ENCODE measurements at places on chromosomes 7 and 10.
A peak's percentile ranks its signal among the peaks of the same experiment; 100 is the strongest.

- no peak for DNase-seq
These were observed 108.9 kb upstream of the FAM20C start for GRCh38 chr7:83441-83840.

- no peak for DNase-seq
These were observed 14.9 kb downstream of the DLG5 start for GRCh38 chr10:77911535-77912123.

GRCh38 chr10:78351283-78351682, 317.6 kb downstream of the RPS24 start:
- no peak for DNase-seq

DNA sequence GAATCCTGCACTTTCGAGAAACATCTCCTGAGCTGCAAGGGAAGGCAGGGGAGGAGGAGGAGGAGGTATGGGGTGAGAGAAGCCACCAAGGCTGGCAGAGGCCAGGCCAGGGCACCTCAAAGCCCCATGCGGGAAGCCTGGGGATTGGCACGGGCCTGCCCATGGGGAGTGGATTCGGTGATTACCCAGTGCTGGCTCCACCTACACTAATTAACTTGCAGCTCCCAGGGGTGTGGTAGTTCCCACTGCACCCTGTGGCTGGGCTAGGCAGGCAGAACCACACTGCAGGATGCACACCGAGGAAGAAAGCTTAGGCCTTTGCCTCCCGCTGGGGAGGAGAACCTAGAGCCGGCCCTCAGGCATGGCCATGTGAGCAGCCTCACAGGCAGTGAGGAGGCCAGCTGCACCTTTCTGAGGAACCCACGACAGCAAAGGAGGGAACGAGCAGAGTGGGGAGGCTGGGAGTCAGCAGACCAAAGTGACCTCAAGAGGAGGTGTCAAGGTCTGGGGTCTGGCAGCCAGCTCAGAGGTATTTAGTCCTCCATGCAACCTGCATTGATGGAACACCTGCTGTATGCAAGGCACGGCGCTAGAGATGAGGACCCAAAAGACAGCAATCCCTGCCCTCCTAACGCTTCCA, 27.2 kb downstream of the GRID1 start:
- no peak for DNase-seq

DNA sequence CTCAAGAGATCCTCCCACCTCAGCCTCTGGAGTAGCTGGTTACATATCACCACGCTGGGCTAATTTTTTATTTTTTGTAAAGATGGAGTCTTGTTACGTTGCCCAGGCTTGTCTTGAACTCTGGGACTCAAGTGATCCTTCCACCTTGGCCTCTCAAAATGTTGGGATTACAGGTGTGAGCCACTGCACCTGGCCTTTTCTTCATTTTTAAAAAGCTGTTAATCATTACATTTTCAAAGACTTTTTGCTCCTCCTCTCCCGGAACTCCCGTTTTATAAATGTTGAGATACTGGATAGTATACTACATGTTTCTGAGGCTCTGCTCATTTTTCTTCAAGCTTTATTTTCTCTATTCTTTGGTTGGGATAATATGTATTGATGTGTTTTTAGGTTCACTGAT, 16.4 kb downstream of the AOAH start:
- no peak for DNase-seq

GRCh38 chr7:36851382-36851781, 127.1 kb upstream of the AOAH start:
- DNase-seq, result no peak

DNA sequence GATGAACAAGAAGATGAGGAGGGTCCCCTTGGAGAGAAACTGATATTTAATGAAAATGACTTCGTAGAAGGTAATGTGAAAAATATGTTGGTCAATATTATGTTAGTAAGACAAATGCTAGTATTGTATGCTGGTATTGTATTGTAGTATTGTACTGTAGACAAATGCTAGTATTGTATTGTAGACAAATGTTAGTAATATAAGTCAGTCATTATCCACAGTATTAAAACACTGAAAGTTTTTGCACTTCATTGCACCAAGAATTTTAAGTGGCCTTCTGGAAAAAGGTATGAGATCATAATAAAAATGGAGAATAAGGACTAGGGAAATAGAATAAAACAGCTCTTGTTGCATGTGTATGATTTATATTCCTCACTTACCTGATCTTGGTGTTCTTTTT, 17.5 kb downstream of the CSGALNACT2 start:
- no peak for DNase-seq

DNA sequence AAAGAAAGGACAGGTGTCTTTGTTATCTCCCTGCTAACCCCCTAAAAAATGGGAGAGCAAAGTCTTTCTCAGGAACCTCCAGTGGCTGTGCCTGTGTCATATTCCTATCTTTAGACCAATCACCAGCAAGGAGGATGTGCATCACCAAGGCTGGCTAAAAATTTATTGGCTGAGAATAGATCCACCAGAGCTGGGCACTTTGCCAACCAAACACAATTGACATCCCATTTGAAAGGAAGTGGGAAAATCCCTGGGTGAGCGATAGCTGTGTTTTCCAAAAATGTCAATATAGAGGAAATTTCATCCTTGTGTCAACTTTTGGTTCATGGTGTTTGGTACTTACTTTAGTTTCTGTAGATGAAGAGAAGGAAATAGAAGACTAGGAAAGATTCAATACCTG, 13.1 kb upstream of the GPR141 start:
- DNase-seq, result no peak

- no peak for DNase-seq
These were observed 38.9 kb upstream of the GDF10 start for GRCh38 chr10:47261121-47261520.

- DNase-seq, result no peak
These were observed 39.1 kb downstream of the SIRT1 start for GRCh38 chr10:67923551-67923950.

- no peak for DNase-seq
These were observed 13.4 kb downstream of the BLNK start for GRCh38 chr10:96257944-96258343.

- no peak for DNase-seq
These were observed 104.2 kb downstream of the WNT2 start for GRCh38 chr7:117218700-117219099.

- no peak for DNase-seq
These were observed 97.1 kb downstream of the VIPR2 start for GRCh38 chr7:159047536-159047935.

DNA sequence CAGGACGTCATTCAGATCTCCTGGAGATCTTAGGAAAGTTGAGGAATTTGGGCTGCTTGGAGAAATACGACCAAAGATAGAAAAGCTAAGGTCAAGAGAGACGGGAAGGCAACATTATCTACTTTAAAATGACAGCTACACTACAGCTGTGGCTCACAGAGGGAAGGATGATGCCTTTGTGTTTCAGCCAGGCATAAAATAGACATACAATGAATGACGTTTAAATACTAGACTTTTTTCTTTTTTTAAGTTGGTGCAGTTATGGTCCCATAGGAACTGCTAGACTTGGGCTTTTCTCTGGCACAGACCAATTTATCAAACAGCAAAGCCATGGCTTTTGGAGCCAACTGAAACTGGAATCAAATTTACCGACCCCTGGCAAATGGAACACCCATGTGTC, 164.8 kb downstream of the MAGI2 start:
- DNase-seq, result no peak

- DNase-seq, result no peak
These were observed 428 bp downstream of the CALML5 start for GRCh38 chr10:5498791-5499492.

DNA sequence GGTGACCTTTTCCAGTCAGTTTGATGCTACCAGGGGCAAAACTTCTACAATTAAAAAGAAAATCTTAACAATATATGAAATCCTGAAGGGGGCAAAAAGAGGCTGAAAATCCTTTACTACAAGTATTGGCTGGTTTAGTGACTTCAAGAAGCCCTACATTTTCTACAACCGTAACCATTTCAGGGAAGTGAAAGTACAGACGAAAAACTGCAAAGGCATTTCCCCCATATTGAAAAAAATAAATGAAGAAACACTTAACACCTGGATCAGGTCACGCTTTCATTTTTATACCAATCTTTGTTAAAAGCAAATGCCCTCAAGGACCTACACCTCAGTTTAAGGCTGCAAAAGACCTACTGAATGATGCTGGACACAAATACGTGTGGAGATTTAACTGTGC, 38.6 kb downstream of the IL6 start:
- DNase-seq, result no peak

- no peak for DNase-seq
These were observed 92.4 kb downstream of the CYP26A1 start for GRCh38 chr10:93166134-93166533.

DNA sequence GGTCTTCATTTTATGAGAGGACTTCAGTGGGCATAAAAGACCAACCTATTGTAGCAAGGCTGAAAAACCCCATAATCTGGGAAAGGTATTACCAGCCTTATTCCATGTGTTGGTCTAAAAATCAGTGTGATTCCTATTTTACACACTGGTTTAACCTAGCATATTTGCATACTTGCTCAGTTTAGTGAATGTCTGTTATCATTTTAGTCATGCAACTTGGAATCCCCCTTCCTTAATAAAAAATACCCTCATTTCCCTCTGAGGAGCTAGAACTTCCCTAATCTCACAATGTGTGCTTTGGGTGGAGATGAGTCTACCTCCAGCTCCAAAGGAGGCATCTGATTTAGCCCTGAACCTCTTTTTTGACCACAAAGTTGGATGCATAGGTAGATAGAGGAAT, 312.8 kb upstream of the SORCS1 start:
- no peak for DNase-seq

- no peak for DNase-seq
These were observed 48.6 kb downstream of the COA1 start for GRCh38 chr7:43680736-43681135.

GRCh38 chr7:150755473-150756099, 18.4 kb downstream of the GIMAP5 start:
- no peak for DNase-seq

DNA sequence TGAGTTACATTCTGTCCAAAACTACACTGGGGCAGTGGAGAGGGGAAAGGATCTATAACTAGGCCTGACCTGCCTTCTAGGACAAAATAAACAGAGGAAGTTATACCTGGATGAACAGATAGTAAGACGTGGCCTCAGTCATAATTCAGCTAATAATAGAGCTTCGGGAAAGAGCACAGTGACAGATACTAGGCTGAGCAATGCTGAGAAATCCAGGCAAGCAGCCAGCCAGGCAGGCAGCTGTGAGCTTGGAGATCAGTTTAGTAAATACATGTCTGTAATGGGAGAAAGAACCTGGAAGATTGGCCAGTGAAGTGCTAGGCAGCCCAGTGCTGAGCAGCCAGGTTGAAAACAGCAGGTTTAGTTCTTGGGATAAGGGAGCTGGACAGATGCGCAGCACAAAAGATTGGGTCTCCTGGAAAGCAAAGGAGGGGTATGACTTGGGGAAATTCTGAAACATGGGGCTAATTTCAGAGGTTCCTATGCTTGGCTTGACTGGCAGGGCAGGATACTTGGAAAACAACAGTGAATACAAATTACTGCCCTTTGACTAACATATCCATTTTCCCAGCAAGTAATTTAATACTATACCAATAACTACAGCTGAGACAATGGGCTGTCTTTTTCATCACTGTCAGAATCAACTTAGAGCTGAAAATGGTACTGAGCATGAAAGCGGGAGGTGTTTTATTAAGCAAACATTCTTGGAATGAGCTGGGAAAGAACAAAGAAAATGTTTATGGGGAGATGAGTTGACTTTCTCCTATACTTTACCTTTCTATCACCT, 140.8 kb downstream of the DGKB start:
- peak; percentile 41 for DNase-seq

- DNase-seq, result no peak
These were observed 153.4 kb downstream of the BMPER start for GRCh38 chr7:34058801-34059135.

DNA sequence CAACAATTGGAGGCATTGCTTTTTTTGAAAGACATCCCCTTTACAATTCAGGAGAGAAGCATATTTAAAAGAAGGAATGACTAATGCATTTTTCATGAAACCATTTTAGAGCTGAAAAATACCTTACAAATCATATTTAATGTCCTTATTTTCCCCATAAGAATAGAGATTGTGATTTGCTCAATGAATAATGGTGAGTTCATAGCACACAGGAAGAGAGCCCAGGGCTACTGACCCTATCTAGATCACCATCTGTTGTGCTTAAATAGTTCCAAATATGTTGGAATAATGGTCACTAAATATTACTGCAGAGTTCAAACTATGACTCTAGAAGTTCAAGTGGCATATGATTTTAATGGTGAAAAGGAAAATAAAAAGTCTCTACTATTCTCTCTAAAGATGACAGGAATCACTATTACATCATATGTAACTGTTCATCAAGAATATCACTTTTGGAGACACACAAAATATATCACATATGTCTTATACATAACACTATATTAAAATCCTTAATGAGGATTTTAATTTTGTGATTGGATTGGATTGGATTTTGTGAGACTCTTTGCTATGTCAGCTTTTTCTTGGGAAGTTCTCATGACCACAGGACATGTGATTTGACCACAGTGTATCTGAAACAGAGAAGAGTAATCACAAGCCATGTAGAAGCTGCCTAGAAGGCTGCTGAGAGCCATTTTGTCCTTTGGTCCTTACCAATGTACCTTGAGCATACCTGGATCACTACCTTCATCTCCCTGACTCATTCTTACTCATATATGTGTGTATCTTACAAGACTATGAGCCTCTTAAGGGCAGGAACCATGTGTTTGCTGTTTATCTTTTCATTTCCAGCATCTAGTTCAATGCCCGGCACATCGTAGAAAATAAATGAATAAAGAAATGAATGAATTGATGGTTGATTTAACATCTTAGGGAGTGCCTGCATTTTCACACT, 26.4 kb downstream of the SLC16A9 start:
- no peak for DNase-seq

- no peak for DNase-seq
These were observed 55.5 kb upstream of the ODAD2 start for GRCh38 chr10:28054228-28054860.

DNA sequence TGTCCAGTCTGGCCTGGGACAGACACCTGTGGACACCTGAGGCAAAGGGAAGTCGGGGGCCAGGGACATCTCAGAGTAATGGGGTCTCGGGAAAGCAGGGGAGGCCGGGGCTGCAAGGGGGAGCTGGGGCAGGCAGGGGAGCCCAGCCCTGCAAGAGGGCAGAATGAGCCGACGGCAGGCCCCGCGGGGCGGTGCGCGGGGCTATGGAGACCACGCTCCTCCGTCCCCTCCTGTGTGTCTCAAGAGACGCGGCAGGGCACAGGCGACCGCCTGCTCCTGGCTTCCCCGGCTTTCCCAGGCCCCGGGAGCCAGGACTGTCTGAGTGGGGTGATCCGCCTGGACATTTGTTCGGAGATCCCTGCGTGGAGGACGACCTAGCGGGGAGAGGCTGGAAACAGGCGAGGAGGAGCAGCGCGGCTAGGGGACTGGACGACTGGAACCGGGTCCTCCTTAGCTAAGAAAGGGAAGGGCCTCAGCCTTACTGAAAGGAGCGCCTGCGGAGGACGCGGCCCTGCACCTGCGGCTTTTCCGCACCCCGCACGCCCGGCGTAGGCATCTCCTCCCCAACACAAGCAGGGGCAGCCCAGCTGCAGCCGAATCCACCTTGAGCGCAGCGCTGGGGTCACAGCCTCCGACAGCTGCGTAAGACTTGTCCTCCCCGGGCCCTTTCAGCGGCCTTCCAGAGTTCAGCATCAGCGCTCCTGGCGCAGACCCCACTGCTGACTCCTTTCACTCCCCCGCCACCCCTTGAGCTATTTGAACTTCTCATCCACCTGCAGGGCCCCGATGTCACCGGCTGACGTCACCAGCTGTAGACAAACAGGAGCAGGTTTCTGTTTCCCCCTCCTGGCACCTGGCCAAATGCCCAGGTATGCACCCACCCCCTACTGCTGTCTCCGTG, 176.4 kb downstream of the ZNF248 start:
- DNase-seq, result no peak

All from hypothalamus (tissue), 51 donors.